T-helper 2 cell treated with Interferon-gamma antibody and Interleukin-4, amounts not matched to agents 100 ng/mL and 5 ng/mL, for 36 hours (primary cell): ENCODE measurements at places on chromosomes 5 and 9. TPM values are rescaled to one million over a fixed set of nuclear protein-coding genes. Genes with fewer than 3 reads are reported as not detected.

Gene OCLN
- 0.27 and 0.43 TPM in 2 replicates for total RNA-seq

Gene GRM6
- total RNA-seq = not detected in 2 replicates

Gene ZNF354C
- total RNA-seq = 3.7 TPM in 2 replicates

Gene CDH12
- not detected in 2 replicates for total RNA-seq

Gene ANKS6
- total RNA-seq = 6.3 and 7.6 TPM in 2 replicates

Gene TRIP13
- 35.7 and 36.8 TPM in 2 replicates for total RNA-seq

Gene WASHC1
- total RNA-seq = 18.3 and 18.4 TPM in 2 replicates

Gene SAXO1
- not detected in 2 replicates for total RNA-seq
